ENCODE measurements at places on chromosomes 11 and 22.
A peak's percentile ranks its signal among the peaks of the same experiment; 100 is the strongest.

GRCh38 chr11:117898059-117898458 is 21.6 kb upstream of the FXYD6 start:
- no peak for DNase-seq

DNA sequence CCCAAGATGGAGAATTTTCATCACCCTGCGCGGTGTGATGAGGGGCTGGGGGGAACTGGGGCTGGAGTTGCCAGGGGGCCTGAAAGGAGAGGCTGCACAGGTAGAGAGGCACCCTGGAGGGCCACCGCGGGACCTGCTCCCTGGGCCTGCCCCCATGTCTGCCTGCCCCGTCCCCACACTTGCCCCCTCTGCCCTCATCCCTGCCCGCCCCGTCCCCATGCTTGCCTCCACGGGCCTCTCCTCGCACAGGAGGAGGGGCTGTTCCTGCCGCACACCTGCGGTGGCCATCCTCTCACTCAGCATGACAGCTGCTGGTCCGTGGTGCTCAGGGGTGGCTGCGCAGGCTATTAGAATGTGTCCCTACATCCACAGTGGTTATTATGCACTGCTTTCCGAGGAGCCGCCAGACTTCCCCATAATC is 43.5 kb downstream of the LINC01488 start:
- no peak for DNase-seq

DNA sequence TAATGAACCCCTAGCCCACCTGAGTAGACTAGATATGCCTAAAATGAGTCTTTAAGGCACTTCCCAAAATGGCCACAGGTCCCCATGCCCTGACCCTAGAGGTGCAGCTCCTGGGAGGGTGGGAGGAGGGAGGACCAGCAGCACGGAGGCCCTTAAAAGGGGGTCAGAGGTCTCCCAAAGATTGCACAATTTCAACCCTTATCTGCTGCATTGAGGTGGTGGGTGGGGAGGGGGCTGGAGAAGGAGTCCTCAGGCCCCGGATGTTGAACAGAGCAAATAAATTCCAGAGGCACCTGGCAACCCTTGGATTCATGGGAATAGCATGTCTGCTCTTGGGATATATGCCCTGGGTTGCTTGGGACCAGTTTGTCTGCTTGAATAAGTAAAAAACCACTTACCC is 57.6 kb downstream of the NAV2 start:
- DNase-seq, result no peak

GRCh38 chr11:64802370-64803157 is 450 bp downstream of the MAP4K2 start:
- DNase-seq, result no peak

- peak; percentile 22 for DNase-seq
Observed at GRCh38 chr11:1060852-1061616, 13.6 kb upstream of the MUC2 start.

DNA sequence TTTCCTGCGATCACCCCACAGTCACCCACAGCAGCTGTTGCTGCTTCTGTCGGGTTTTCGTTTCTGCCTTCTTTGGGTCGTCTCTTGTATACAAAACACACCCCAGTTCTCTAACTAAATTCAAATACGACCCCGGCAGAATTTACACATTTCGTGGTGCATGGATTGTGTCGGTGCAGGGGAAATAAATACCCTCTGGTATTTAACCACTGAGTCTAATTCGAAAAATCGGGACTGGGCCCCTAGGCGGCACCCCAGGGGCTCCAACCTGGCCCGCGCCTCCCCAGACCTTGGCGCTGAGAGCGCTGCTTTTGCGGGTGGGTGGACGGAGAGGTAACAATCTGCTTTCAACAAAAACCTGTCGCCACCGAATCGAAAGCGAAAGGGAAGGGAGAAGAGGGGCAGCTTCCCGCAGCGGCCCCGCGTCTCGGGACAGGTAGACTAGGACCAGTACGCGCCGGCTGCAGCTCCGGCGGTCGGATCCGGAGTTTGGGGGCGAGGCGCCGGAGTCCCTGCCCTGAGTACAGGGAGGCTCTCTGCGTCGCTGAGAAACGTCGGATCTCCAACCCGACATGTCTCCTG is 4.4 kb downstream of the ALX4 start:
- no peak for DNase-seq

- no peak for DNase-seq
Observed at GRCh38 chr11:1000357-1001278, 35.9 kb downstream of the MUC6 start.

DNA sequence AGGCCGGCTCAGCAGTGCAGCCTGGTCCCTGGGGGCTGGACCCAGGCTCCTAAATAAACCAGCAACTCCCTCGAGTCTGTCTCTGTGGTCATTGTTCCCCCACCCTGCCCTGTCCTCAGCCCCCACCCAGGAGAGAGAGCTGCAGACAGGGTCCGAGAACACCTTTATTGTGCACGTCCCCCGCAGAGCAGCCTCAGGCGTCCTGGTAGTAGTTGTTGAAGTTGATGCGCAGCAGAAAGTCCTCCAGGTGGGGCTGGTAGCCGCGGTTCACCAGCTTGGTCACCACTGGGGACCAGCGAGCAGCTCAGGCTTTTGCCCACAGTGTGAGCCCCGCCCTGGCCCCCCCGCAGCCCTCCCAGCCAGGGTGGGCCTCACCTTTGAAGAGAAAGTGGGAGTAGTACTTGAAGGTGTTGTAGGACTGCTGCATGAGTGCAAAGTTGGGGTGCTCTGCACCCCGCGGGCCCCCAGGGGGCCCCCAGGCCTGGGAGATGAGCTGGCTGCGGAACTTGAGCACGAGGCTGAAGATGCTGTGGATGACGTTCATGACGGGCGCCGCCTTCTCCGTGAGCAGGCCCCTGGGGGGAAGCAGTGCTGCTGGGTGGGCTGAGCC is 16.8 kb downstream of the SELENOO start:
- DNase-seq, result no peak

DNA sequence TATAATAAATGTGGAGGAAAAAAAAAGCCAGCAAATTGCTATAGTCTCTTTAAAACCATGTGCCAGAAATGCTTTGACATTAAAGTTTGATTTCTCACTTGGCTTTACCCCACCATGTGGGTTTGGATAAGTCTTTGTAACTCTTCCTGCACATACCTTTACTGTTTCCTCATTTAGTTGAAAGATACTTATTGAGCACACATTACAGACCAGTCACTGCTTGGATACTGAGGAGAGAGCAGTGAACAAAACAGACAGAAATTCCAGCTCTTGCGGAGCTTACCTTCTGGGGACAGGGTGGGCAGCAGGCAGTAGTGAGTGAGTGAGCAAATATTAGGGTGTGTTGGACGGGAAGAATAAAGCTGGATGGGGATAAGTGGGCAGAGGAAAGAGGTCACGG is 13.7 kb downstream of the PACS1 start:
- DNase-seq, result no peak

DNA sequence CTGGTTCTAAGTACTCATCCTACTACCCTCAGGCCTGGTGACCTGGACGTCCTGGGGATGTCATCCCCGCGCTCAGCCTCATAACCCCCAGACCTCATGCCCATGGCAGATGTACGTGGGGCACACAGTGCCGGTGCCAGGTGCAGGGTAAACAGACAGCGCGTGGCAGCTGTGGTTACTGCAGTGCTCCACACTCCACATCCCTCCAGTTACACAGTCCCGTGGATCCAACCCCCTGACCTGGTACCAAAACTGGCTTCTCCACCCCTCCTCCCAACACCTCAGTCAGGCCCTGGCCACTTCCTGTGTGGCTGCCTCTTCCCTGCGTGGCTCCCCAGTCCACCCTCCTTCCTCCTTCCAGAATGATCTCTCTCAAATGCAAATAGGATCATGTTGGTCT is 95.2 kb downstream of the DSCAML1 start:
- DNase-seq, result no peak
